Daoy (cell line): ENCODE measurements at places on chromosomes 6 and 20. TPM values are rescaled to one million over a fixed set of nuclear protein-coding genes. Genes with fewer than 3 reads are reported as not detected.
A peak's percentile ranks its signal among the peaks of the same experiment; 100 is the strongest.

GRCh38 chr6:4308364-4308763 lies 173.0 kb upstream of the ECI2 start:
- no peak for DNase-seq

Gene LAMA5
- 3.1 and 9.6 TPM in 2 replicates for total RNA-seq

- DNase-seq = no peak
Measured at GRCh38 chr20:54154439-54154838, 19.3 kb downstream of the CYP24A1 start.

Gene RBM12
- 49.6 and 57.8 TPM in 2 replicates for total RNA-seq

- peak; percentile 48 for DNase-seq
Measured at GRCh38 chr20:33262658-33263065, 20.4 kb upstream of the BPIFB1 start.

Gene SIRPB1
- 0.06 and 0.11 TPM in 2 replicates for total RNA-seq

Gene HMGCLL1
- total RNA-seq = not detected in 2 replicates

DNA sequence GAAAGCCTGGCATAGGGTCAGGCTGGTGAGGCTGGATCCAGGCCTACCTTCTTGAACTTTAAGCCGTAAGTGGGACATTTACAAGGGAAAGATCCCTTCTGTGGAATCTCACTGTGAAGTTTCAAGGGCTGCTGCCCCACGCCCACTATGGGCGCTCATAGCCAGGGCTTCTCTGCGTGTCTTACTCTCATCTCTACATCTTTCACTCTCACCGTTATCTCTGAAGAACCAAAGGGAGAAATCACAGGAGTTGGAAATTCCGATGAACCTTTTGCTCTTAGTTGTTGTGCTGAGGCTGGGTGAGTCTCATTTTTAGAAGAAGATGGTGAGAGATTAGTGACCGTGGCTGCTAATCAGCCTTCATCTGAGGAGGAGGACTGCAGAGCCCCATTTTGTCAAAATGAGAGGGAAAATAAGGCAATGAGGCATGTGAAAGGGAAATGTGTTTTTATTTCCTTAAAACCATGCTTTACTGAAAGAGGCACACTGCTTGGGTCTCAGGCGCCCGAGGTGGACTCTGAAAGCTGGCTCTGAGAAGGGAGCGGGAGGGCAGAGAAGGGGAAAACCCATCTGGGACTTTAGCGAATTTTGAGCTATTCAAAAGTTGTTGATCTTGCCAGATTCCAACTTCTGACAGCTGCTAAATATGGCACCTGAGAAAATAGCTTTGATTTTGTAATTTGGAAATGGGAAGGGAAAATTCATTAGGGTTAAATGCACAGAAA lies 301.5 kb downstream of the CLIC5 start:
- peak; percentile 41 for DNase-seq

GRCh38 chr6:134058622-134059366 lies 6.4 kb upstream of the SLC2A12 start:
- DNase-seq = peak; percentile 29

DNA sequence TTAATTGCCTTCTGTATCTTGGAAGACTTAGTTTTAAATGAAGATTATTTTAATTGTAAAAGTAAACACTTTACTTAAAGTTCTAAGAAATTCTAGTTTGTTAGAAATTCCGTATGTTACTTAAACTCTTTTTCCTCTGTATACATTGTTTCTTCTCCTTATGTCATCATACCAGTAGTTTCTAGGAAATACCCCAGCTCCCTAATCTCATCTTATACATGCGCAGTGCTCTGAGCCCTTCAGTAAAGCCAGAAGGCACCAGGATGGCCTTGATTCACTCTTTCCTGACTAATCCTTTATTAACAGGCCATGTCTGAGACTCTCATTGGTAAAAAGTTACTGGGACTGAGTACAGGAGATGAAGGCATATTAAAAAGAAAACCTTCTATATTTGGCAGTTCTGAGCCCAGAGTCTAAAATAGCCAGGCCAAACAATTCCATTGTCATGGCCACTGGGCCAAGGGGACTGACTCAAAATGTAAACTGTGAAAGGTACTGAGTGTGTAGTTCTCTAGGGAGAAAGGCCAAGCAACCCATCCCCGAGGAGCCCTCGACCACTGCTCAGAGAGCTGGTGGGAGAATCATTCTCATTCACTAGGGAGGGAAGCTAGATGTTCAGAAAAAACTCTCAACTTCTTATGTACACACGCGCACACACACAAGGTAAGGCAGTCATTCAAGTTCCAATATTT lies 25.0 kb downstream of the SLC22A1 start:
- DNase-seq = no peak

GRCh38 chr20:20276811-20277530 lies 90.9 kb upstream of the INSM1 start:
- DNase-seq = no peak

- no peak for DNase-seq
Measured at GRCh38 chr20:51185861-51186260, 163.0 kb upstream of the KCNG1 start.

DNA sequence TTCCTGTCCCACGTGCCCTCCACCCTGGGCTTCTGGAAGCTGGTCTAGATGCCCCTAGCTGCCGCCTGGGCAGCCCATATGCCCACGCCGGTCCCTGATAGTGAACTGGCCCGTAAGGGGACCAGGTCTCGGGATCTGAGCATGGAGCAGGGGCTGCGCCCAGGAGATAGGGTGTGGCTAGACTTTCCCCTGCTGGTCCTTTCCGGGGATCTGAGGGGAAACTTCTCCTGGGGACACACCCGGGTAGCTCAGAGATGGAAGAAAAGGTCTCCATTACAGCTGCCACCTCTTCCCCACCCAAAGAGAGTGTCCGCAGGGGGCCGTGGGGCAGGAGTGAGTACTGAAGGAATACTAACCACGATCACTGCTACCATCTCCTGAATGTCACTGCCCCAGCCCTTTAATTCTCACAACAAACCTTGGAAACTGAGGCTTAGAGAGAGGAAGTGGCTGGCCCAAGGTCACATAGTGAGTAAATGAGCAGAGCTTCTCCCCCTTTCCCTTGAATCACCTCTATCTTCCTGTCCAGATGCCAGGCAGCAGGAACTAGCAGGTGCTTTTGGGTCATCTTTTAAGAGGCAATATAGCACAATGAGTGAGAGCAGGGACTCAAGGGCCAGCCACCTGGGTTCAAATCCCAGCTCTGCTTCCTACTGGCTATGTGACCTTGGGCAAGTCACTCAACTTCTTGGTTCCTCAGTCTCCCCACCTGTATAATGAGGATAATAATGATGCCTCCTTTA lies 11.8 kb upstream of the CCN5 start:
- no peak for DNase-seq

DNA sequence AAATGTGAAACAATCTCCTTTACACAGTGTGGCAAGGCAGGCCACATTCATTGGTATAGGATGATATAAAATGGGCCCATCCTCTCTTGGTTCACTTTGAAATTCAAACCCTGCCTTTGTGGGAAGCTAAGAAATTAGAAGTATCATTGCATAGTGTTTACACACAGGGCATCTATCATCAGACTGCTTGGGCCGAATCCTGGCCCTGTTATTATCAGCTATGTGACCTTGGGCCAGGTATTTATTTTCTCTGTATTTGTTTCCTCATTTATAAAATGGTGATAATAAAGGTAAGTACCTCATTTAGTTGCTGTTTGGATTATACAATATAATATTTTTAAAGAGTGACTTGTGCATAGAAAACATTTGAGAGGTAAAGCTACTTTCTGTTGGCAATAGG lies 45.5 kb downstream of the PTPRK start:
- DNase-seq = no peak

- no peak for DNase-seq
Measured at GRCh38 chr6:110900028-110900598, 25.5 kb downstream of the AMD1 start.

Gene MUCL3
- not detected in 2 replicates for total RNA-seq

DNA sequence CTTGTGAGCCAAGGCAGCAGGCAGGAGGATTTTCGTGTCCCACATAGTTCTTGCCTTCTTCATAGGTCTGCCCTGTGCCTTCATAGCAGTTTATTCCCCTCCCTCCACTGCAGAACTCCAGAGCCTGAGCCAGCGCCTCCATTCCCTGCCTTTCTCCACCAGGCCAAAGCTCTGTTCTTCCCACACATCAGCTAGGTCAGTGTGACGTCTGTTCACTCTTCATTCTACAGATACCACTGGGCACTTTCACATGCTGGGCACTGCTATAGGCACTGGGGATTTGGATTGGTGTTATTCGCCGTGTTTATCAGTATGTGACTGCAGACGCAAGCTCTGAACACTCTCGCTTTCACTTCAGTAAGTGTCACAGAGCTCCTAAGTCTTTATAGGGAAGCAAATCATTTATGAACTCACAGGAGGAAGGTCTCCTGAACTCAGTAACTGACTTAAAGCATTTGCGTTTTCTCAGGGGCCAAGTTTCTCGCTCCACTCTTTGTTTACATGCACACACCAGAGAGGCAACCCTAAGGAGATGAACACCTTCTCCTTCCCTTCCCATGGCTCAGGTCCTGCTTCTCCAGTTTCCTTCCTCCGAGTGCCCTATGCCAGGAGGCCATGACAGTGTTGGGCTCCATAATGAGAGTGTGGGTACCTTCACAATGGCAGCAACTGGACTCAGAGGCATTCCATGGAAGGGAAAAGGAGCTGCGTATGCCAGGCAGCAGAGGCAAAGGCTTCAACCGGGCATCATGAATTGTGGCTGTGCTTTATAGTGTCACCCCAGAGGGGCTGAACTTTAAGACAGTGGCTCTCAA lies 6.3 kb upstream of the APMAP start:
- DNase-seq = no peak
